SJCRH30 (cell line): ENCODE measurements at places on chromosomes 1 and 21.

DNA sequence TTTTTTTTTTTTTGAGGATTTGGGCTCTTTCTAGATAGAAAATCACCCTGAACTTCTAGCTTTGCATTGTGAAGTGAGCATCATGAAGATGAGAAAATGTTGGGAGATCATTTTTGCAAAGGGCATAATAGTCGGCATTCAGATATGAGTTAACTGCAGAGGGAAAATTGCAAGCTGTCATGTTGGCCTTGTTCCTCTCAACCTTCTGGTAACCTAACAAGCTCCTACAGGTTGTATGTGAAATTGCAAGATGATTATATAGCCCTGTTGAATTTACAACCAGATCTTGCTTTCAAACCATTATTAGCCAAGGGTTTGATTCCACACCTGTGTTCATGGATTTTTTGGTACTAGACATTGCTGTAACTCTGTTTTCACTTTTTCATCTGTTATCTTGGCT lies 2.2 kb downstream of the ELOA start:
- peak; percentile 43 for DNase-seq

GRCh38 chr1:222266223-222267196 lies 281.4 kb downstream of the HHIPL2 start:
- DNase-seq: no peak

DNA sequence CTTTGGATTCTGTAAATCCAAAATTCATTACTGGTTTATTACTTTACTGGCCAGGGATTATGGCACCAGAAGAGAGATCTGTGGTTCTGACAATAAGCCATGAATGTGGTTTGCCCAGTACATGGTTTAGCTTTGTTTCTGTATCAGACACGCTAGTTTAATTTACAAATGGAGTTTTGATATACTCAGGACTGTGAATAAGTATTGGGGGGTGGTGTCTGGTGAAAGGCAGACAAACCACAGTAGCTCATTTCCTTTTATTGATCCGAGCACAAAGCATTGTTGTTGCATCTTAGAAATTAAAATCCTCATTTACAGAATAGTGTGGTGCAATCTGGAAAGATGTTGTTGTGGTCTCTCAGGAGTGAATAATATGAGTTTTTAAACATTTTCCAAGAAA lies 96.0 kb downstream of the ST6GALNAC3 start:
- no peak for DNase-seq

DNA sequence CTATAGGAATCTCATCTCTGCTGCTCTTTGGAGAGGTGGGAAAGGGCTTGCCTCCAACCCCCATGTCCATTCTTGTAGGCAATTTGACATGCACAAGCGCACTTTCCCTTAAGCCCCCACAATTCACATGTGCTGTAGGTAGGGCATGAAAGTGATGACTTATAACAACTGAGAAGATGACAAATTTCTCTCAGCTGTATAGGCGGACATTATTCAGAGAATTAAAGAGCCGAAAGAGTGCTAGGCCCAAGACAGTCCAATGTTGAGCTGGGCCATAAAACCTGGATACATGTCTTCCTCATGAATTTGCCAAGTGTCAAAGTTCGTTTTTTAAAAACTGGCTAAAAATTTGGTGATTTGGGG lies 106.3 kb upstream of the LYPLAL1 start:
- no peak for DNase-seq

- no peak for DNase-seq
These were observed 26.2 kb upstream of the VAMP3 start for GRCh38 chr1:7744882-7745281.

GRCh38 chr1:94146273-94146672 lies 25.3 kb upstream of the ABCA4 start:
- no peak for DNase-seq

GRCh38 chr1:233543338-233544255 lies 70.3 kb upstream of the KCNK1 start:
- no peak for DNase-seq

DNA sequence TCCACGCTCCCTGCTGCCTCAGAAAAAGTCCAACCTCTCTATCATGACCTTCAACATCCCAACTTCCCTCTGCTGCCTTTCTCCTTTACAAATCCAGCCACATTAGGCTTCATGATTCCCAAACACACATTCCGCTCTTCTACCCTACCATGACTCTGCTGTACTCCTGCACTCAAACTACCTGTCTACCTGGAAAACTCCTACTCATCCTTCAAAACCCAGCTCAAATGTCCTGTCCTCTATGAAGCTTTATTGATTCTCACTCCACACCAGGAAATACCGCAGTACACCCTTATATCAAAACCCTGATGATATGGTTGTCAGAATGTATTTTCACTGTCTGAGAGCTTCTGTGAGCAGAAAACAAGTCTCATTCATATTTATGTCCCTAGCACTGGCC lies 8.9 kb downstream of the ARHGEF19 start:
- DNase-seq: no peak

GRCh38 chr1:116503546-116504307 lies 67.1 kb downstream of the CD58 start:
- DNase-seq: no peak

GRCh38 chr1:193543259-193543658 lies 356.8 kb upstream of the B3GALT2 start:
- DNase-seq: no peak

GRCh38 chr1:61323681-61324328 lies 241.4 kb downstream of the NFIA start:
- no peak for DNase-seq

GRCh38 chr1:160814856-160815255 lies 18.9 kb downstream of the LY9 start:
- DNase-seq: no peak

- no peak for DNase-seq
These were observed 56.5 kb downstream of the AHDC1 start for GRCh38 chr1:27547220-27548116.

DNA sequence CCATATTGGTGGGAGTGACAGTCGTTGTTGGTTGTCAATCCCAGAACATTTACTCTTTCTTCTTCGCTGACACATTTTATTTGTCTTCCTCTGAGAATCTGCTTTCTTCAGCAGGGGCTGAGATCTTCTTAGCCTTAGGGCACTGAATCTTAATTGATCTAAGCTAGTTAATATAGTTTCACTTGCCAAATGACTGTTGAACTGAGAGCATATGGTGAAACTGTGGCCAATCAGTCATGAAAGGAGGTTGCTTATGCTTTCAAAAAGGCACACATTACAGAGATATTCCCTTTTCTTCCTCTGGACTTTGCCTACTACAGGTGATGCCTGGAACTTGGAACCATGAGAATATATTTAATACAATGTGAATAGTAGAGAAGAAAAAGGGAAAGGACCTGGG lies 60.0 kb upstream of the KIAA0040 start:
- no peak for DNase-seq

GRCh38 chr1:1989789-1990188 lies 13.8 kb downstream of the CFAP74 start:
- no peak for DNase-seq

DNA sequence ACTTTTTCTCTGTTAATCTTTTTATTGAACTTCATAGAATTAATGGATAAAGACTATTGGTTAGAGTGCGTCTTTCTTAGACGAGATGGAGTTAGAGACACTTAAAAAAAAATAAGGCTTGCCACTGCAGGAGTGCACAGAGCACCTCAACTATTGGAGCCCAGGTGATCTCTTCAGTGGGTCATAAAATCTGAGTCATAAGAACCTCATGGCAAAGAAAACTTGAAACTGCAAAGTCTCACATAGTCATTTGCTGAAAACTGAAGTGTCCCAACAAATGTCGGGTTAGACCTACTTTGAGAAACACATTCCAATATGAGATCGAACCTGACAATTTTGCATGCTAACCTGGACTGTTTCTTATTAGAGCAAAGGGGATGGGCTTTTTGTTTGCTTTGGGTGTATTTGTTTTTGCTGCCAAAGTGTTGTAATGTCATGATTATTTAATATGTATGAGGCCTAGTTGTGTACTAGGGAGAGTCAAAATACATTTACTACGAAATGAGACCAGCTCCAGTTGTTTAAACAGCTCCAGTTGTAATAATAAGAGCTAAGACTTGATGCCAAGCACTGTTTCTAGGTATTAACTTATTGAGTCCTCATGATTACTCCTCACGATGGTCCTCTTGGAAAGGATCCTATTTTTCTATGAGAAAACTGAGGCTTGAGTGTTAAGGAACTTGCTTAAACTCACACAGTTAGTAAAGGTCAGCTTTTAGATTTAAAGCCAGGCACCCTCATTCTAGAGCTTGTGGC lies 65.1 kb downstream of the DDR2 start:
- no peak for DNase-seq

- no peak for DNase-seq
These were observed 22.2 kb upstream of the TMEM200B start for GRCh38 chr1:29145739-29146437.

GRCh38 chr1:15261155-15262002 lies 14.4 kb downstream of the FHAD1 start:
- DNase-seq: no peak

DNA sequence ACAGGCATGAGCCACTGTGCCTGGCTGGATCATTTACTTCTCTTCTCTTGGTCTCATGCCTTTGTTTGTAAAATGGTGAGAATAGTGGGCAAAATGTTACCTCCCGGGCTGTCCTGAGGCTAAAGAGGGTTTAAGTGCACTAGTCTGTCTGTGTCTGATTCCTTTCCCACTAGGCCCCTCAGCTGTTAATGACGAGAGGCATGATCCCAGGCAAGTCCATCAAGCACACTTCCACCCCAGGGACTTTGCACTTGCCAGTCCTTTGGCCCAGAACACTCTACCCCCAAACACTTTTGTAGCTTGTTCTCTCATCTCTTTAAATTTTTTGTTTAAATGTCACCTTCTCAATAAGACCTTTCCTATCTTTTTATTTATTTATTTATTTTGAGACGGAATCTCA lies 13.8 kb upstream of the EPB41 start:
- DNase-seq: no peak

DNA sequence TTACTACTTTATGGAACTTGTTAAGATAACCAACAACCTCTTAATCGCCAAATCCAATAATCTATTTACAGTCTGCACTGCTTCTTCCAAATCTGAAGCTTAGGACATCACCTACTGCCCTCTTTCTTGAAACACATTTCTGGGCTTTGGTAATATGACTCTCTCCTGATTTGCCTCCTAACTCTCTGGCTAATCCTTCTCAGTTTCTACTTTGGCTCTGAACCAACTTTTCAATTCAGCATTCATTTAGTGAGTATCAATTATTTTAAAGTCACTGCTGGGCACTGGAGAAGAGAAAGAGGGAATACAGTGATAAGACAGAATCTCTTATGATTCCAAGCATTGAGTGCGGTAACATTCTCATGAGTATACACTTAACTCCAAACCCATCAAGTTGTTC lies 275.0 kb downstream of the AKT3 start:
- no peak for DNase-seq
